ENCODE measurements at places on chromosomes 4 and X.

GRCh38 chr4:177737387-177737940 is 295.2 kb upstream of the AGA start:
- no peak for DNase-seq

DNA sequence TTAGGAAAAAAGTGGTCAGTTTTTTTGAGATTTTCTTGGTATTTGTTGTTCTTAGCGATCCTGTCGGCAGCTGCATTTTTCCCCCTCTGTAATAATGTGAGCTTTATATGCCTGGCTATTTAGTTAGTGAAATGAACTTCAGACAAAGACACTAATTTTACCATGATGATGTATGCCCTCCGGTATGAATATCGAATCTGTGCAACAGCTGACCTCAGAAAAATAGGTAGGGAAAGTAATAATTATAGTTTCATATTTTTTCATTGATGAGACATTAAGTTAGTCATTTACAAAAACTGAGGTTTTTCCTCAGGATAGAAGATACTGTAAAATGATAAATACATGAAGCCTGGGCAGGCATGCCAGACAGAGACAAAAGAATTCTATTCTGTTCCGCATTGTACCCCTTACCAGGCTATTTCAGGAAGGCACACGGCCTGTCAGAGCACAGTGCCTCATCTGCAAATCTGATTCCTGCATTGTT is 155.8 kb downstream of the SHROOM3 start:
- DNase-seq: no peak

DNA sequence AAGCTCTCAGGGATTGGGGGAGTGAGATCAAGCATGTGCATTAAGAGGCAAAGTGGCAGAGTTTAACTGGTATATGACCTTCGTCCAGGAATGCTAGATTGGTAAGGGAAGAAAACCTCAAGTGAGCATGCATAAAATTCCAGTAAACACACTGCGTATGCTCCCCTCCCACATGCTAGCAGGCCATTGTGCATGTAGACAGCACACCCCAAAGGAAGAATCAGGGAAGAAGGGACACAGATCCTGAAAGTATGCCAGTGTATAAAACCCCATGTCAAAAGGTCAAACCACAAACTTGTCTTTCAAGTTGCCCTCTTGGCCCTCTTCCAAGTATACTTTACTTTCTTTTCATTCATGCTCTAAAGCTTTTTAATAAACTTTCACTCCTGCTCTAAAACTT is 405.2 kb upstream of the CNKSR2 start:
- no peak for DNase-seq

GRCh38 chr4:112509243-112510141 is 6.5 kb downstream of the NEUROG2 start:
- DNase-seq: no peak

GRCh38 chr4:94548571-94548970 is 96.8 kb downstream of the PDLIM5 start:
- no peak for DNase-seq

- DNase-seq: no peak
Measured at GRCh38 chr4:152988721-152989553, 52.8 kb downstream of the FHDC1 start.

GRCh38 chr4:75844151-75844662 is 58.0 kb downstream of the PPEF2 start:
- DNase-seq: no peak

GRCh38 chr4:66048861-66049260 is 378.6 kb upstream of the EPHA5 start:
- DNase-seq: no peak

DNA sequence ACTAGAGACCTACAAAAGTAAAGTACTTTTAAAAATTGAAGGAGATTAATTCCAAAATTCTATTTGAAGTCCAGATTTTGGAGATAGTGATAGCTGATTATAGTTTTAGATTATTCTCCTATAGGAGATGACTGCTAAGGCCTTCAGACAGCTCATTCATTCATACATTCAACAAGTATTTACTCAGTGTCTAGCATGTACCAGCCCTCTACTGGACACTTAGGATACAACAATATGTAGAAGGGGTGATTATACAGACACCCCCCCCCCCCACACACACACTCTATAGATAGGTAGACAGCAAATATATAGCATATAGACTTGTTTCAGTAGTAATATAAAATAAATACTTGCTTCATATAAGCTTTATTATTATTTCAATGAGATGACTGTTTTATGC is 60.4 kb upstream of the TAF9B start:
- DNase-seq: no peak

DNA sequence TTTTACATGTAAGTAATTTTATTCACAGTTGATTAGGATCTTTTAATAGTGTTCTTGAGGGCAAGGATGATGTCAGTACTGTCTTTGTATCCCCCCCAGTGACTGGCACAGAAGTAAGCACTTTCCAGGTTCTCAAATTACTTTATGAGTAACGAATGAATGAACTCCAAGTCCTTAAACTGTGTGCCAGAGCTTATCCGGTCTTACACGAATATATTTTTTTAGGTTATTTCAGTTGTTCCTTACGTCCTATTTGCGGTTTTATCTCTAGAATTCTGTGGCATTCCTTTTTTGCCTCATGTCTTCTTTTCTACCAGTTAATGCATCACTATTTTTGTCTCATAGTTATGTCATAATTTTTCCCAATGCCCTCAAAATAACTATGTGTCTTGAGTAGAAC is 106.9 kb upstream of the MID1IP1 start:
- DNase-seq: no peak

DNA sequence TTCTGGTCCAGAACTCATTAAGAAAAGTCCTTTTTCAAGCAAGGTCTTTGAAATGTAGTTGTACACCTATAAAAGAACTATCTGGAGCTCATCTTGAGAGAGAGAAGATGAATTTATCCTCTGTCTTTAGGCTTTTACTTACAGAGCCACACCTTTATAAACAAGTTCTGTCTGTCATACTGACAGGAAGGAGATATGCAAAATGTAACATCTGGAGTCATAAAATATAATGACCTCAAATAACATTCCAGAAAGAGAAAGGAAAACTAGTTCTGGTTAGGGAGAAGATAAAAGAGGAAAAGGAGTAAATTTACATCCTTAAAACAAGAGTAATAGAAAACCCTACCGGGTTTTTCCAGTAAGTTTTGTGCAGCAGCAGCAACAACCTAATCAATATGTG is 1.3 kb downstream of the INPP4B start:
- no peak for DNase-seq

GRCh38 chr4:87445964-87446363 is 23.6 kb downstream of the NUDT9 start:
- DNase-seq: no peak

All from GM19239 (cell line).